ENCODE measurements at places on chromosomes 2 and 18. TPM values are rescaled to one million over a fixed set of nuclear protein-coding genes. Genes with fewer than 3 reads are reported as not detected.
A peak's percentile ranks its signal among the peaks of the same experiment; 100 is the strongest.

DNA sequence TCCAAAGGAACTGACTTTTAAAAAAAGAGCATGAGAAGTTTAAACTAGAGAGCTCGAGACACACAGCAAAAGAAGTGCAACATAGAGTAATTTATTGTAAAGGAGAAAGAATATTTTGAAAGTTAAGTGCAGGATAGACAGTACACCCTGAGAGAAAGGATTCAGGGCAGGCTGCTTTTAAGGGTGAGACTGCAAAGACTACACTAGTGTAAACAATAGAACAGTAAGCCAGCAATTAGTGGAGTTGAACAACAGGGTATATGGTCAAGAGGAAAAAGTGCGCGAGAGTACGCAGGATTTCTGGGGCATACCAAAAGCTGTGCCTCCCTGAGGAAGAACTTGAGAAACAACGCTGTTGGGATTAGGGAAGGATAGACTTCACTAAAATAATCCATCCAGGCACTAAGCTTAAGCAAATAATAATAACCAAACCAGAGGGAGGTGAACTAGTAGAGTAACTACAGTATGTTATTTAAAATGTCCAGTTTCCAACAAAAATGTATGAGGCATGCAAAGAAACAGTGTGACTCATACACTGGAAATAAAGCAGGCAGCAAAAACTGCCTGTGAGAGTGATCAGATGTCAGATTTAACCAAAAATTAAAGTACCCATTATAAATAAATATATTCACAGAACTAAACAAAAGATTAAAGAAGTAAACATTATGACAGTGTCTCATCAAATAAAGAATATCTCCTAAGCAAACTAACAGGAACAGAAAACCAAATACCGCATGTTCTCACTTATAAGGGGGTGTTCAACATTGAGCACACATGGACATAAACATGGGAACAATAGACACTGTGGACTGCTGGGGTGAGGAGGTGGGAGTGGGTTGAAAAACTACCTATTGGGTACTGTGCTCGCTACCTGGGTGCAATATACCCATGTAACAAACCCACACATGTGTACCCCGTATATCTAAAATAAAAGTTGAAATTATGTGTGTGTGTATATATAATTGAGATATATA is 40.5 kb upstream of the EMILIN2 start:
- no peak for DNase-seq

- DNase-seq, result no peak
Observed at GRCh38 chr18:2958819-2959298, 54.1 kb downstream of the LPIN2 start.

RFTN2 gene
- 1.3 TPM for total RNA-seq

CNTNAP5 gene
- 0.33 TPM for total RNA-seq

GRCh38 chr2:207138627-207139297 is 27.0 kb downstream of the KLF7 start:
- DNase-seq, result no peak

SP110 gene
- 9.9 TPM for total RNA-seq

DNA sequence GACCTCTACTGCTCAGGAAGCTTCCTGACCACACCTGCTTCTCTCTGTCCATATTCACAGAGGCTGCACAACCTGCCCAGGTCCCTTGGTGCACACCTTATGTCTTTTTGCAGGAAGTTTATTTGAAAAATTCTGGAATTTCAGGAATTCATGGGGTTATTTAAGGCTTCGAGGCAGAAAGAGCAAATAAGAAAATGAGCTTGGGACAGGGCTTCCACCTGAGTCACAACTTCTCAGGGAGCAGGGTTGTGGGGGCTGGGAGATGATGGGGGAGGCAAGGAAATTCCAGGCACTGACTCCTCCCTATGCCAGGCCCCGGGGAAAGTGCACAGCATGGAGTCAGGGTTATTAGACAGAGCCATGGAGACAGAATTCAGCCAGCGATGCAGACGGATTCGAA is 57.7 kb downstream of the INHBB start:
- DNase-seq, result no peak

DNA sequence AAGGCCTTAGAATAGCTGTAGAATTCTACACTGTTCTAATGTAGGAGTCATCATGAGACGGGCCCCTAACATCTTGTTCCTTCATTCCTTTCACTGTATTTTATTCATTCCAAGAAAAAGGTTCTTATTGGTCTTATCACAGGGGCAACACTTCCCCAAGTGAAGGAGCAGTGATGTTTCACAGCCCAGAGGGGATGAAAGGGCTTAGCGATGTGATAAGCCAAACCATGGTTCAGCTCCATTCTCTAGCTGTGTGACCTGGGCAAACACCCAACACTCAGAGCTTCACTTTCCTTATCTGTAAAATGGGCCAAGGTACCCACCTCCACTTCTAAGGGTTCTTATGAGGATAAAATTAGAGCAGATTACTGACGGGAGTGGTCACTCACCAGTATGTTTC is 25.4 kb upstream of the HS6ST1 start:
- DNase-seq, result no peak

DNA sequence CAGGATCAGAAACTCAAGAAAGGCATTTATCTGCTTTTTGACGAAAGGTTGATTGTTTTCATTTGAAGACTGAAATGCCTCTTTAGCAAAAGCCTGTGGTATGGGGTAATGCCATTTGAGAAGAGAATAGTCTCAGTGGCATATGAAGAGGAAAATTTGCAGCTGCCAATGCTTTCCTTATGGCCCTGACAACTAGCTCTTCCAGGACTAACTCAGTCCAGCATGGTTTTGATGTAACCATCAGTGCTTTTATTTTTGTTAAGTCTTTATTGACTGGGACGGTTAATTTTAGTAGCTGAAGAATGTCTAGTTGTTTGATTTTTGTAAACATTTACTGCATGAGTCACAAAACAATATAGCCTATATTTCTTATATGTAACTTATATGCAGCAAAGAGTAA is 158.4 kb downstream of the LNPK start:
- DNase-seq, result no peak

MAP3K19 gene
- not detected for total RNA-seq

DNA sequence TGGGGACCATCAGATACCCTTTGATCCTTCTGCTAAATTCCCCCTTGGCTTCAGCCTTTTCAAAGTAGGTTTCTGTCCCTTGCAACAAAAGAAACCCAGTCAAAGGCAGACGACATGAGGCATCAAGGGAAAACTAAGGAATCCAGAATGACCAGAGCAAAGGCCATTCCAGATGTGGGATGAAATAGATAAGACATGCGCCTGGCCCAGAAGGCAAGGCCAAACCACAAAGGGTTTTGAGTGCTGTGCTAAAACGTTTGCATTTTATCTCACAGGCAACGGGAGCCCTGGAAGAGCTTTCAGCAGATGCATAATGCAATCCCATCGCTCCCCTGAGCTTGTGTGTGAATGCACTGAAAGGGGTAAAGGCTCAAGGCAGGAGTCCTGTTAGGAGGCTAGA is 17.7 kb downstream of the CXCR1 start:
- DNase-seq, result no peak

DNA sequence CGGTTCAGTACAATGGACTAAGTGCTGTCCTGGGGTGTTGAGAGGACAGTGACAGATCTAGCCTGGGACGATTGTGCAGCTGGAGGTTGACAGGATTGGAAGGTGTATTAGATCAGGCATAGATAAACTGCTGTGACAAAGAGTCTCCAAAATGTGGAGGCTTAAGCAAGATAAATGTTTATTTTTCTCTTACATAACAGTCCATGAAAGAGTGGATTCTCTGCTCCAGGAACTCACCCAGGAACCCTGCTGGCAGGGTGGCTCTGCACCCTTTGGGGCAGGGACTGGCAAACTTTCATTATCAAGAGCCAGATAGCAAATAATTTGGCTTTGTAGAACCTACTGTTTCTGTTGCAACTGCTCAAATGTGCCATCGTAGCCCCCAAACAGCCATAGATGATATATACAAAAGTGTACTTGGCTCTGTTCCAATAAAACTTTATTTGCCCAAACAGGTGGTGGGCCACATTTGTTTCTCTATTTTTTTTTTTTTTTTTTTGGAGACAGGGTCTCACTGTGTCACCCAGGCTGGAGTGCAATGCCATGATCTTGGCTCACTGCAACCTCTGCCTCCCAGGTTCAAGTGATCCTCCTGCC is 9.7 kb downstream of the HRH4 start:
- DNase-seq, result no peak

GRCh38 chr2:118013221-118013723 is 598 bp downstream of the CCDC93 start:
- DNase-seq, result peak; percentile 73

Measured in body of pancreas (tissue), 4 donors.